ENCODE measurements at places on chromosomes 5 and 9.

- DNase-seq: no peak
Observed at GRCh38 chr5:143682929-143683386, 129.0 kb upstream of the HMHB1 start.

GRCh38 chr9:69380811-69381210 lies 55.8 kb downstream of the ENTREP1 start:
- DNase-seq: no peak

- no peak for DNase-seq
Observed at GRCh38 chr9:109766351-109766750, 13.6 kb upstream of the PALM2AKAP2 start.

DNA sequence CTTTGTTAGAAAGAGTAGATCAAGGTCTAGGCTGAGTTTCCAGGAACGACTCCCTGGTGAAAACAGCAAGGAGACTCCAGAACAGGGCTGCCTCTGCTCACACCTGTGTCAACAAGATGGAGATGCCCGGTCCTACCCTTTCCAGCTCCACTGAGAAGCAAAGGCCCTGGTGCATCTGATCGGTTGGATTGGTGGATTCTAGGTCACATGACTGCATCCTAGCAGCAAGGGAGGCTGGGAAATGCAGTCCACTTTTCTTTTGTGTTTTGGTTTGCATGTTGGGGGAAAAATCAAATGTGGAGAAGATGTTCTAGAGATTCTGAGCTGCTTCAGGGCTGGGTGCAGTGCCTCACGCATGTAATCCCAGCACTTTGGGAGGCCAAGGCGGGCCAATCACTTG lies 82.0 kb upstream of the TRIO start:
- DNase-seq: no peak

DNA sequence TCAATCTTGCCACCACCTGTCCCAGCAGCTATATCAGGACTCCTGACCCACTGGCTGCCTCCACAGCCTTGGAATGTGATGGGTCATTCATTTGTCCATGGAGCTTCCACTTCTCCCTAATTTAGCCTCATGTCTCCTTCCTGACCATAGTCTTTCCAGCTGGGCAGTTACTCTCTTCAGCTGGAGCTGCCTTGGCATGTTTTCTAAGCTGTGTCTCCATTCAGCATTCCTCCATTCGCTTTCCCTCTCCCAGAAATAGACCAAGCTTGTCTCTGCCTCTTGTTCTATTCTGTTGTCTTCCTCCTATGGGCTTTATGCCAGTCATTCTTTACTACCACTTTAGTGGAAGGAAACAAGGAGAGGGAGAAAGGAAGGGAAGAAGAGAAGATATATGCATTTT lies 5.3 kb upstream of the CTXN3 start:
- DNase-seq: no peak

DNA sequence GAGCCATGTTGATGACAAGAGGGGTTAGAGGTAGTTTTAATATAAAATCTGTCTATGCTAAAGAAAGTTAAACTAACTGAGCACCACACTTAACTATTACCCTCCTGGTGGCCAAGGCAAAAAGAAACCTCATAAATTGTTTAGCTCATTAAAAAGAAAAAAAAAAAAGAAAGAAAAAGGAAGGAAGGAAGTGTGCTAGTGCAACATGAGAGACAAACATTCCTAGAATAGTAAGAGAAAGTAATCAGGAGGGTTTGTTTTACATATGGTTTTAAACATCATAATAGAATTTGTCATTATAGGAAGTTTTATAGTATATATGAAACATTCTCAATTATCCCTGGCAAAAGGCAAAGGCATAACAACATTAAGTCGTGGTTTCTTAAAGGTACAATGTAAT lies 152.3 kb downstream of the SNX18 start:
- DNase-seq: no peak

DNA sequence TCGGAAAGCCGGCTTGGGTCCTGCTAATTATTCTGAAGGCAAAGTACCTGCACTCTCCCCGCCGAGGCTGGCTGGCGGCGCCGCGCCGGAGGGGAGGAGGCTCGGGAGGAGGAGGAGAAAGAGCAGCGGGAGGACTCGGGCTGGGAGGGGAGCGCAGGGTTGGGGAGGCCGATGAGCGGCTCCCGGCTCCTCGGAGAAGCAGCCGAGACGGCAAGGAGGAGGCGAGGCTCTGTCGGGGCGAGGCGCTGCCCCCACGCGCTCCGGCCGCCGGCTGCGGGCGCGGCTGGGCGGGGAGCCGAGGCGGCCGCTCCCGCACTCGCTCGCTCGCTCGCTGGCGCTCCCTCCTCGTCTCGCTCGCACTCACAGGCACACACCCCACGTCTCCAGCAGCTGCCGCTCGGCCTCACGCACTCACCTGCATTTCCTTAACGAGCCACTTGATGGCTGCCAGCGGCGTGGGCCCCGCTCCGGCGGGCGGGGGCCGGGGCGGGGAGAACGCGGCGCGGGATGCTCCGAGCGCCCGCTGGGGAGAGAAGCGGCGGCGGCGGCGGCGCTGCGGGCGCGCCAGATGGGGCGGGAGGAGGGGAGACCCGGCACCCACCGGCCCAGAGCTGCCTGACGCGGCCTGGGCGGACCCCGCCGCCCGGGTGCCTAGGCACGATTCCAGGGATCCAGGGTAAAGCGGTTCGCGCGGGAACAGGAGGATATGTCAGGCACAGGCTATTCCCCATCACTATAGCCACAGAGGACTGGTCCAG lies at the start of gene PTPRD:
Gene PTPRD (minus strand): TSS at position 362 of the 758 bp plus-strand sequence.
- no peak for DNase-seq

DNA sequence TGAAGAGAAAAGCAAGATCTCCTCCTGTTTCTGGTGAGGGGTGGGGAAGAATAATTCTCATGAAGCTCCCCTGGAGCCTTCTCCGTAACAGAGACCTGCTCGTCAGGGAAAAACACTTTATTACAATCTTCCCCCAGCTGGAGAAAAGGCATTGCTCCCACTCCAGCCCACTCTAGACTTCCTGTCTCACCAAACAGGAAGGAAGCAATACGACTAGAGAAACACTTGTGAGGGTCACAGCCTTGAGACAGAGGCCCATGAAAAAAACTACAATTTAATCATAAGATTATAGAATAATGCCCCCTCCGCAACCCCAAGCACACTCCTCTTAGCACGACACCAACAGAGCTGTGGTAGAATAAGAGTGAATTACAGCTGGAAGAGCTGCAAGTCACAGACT lies 197.2 kb upstream of the S1PR3 start:
- DNase-seq: no peak

GRCh38 chr5:7426284-7426683 lies 30.3 kb downstream of the ADCY2 start:
- no peak for DNase-seq

GRCh38 chr5:151251001-151251551 lies 1.9 kb upstream of the GM2A start:
- DNase-seq: no peak

DNA sequence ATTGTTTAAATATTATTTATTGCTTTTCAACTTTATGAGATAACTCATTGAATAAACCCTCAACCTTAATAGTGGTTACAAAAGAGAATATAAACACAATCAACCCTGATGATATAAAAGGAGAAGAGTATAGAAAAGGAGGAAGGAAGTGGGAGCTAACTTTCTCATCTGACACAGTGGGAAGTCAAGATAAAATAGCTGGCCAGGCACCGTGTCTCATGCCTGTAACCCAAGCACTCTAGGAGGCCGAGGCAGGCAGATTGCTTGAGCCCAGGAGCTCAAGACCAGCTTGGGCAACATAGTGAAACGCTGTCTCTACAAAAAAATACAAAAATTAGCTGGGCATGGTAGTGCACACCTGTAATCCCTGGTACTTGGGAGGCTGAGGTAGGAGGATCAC lies 93.5 kb downstream of the PPP2R2B start:
- DNase-seq: no peak

DNA sequence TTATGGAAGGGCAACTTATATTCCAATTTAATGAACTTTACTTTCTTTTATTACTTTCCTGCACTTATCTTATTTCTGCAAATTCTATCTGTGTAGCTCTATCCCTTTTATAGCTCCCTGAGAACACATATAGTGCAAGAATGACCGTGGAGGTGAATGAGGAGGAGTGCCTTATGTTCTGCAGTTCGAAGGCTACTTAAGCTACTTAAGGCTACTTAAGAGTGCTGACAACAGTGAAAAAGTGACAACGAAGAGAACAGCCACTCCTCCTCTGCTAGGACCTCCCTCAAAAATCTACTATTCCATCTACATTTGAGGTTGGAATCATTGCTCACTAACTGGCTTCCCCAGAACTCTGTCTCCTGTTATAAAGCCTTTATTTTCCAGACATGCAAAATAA lies 1365.7 kb upstream of the C9orf72 start:
- DNase-seq: no peak

DNA sequence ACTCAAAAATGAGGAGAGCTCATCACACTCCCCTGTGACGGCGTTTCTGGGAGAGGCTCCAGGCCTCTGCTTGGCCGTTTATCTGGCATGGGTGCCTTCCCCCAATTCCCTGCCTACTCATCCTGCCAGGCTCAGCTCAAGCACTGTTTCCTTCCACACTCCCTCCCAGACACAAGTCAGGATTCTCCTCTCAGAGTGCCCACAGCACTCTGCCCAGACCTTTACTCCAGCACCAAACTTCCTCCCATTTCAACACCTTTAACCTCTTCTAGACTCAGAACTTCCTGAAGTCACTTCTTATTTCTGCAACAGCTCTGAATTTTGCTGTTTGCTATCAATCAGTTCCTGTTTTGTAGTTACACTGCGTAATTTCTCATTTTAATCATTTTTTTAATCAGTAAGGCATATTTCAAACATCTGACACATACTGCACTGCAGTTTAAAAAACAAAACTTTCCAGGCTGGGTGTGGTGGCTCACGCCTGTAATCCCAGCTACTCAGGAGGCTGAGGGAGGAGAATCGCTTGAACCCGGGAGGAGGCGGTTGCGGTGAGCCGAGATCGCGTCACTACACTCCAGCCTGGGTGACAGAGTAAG lies 16.0 kb downstream of the TRMO start:
- DNase-seq: no peak

GRCh38 chr9:38339087-38339486 lies 53.4 kb upstream of the ALDH1B1 start:
- no peak for DNase-seq

DNA sequence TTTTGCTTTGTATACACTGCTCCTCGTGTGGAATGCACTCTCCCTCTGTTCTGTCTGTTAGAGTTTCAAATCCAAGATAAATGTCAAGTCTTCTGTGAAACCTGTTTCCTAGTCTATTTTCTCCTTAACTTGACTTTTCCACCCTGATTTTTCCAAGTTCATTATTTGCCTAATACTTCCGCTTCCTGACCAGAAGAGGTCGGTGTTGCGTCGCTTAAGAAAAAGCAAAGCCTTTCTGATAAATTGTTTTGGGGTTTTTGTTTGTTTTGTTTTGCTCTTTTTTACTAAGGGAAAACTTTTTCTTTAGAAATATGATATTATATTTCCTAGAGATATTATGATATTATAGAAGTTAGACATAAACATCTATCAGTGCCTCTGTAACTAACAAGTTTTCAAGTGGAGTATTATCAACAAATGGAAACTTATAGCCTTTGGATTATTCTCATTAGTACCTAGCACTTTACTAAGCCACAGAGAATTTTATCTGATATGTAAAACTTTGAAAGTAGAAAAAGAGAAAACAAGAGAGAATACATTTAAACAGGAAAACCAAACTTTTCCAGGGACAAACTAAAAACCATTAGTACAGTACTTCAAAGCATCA lies 55.8 kb downstream of the PHAX start:
- DNase-seq: no peak

Measured in CMK (cell line).